Cardiac muscle cell (in vitro differentiated cells and primary cell): ENCODE measurements at places on chromosomes 12 and 14. TPM values are rescaled to one million over a fixed set of nuclear protein-coding genes. Genes with fewer than 3 reads are reported as not detected.
A peak's percentile ranks its signal among the peaks of the same experiment; 100 is the strongest.

DNA sequence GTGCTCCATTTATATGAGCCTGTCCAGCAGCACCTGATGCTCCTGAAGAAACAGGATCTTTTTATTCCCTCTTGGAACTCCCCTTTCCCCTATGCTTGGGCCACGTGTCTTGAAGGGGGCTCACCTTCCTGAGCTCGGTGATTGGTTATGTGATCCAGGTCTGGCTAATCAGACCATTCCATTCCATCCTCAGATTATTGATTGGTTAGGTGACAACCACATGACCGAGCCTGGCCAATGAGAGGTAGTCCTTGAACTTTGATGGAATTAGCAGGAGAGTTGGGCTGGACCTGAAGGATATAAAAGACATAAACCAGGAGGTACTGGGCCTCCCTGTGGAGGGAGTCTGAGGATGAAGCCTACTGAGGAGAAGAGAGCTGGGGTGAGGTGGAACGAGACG, 216.6 kb upstream of the LHX5 start:
- no peak for DNase-seq

Gene ADAM20
- polyA plus RNA-seq: not detected in 2 replicates

DNA sequence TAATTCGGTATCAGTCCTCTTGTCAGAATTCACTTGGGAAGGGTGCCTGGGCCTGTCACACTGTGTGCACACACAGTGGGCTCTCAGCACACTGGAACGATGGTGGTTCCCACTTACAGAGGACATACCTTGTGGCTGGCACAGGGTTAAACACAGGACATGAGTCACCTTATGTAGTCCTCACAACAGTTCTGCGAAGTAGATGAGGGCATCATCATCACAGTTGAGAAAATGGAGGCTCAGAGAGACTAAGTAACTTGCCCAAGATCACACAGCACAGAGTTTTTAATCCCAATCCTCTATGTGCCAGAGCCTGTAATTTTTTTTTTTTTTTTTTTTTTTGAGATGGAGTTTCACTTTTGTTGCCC, 90.7 kb downstream of the NINJ2 start:
- DNase-seq: no peak

GRCh38 chr14:30808576-30808975, 65.8 kb upstream of the COCH start:
- no peak for DNase-seq

GRCh38 chr12:77746096-77746495, 84.6 kb upstream of the NAV3 start:
- DNase-seq: no peak

DNA sequence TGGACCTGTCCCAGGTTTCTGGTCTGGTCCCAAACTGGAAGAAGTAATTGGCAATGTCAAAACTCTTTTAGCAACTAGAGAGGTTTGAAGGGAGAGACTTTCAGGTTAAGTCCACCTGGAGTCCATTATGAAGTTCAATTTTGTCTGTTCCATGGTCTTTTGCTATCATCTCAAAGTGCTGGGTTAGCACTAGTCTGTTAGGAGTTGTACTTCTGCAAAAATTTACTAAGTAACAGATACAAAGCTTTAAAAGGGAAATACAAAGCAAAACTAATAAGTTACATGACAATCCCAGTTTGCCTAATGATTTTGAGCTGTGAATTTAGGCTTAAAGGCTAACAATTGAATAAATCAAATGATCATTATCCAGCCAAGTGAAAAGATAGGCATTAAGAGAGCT, 643.9 kb downstream of the C12orf50 start:
- DNase-seq: no peak

DNA sequence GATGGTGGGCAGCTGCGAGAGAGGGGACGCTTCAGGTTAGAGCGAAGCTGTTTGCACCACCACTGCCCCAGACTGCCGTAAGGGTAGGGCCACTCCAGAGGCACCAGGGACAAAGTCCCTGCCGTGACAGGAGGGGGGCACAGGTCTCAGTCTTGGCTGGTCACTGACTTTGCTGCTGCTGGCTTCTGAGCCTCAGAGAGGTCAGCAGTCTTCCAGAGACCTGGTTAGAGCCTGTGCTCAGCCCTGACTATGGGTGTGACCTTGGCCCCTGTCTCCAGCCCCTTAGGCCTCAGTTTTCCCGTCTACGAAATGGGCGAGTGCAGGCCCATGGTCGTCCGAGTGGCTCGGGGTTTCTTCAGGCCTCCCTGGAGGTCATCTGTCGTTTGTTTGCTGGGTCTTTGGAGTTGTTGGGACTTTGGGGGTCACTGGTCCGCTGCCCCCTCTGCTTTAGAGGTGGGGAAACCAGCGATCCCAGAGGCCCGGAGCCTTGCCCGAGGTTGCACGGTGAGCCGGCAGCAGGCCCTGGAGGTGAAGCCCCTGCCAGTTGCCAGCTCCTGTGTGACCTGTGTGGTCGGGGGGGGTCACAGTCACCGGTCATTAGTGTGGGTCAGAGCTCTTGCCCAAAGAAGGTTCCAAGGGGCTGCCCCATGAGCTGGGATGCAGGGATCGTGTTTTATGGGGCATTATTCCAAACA, 15.3 kb downstream of the MEG3 start:
- DNase-seq: no peak

Gene KRT3
- polyA plus RNA-seq: not detected in 2 replicates

GRCh38 chr12:70948236-70948975, 27.9 kb upstream of the PTPRR start:
- no peak for DNase-seq

Gene RAD51AP1
- 9.9 and 27.0 TPM in 2 replicates for polyA plus RNA-seq

- DNase-seq: no peak
Observed at GRCh38 chr14:43778937-43779639, 728.0 kb downstream of the FSCB start.

DNA sequence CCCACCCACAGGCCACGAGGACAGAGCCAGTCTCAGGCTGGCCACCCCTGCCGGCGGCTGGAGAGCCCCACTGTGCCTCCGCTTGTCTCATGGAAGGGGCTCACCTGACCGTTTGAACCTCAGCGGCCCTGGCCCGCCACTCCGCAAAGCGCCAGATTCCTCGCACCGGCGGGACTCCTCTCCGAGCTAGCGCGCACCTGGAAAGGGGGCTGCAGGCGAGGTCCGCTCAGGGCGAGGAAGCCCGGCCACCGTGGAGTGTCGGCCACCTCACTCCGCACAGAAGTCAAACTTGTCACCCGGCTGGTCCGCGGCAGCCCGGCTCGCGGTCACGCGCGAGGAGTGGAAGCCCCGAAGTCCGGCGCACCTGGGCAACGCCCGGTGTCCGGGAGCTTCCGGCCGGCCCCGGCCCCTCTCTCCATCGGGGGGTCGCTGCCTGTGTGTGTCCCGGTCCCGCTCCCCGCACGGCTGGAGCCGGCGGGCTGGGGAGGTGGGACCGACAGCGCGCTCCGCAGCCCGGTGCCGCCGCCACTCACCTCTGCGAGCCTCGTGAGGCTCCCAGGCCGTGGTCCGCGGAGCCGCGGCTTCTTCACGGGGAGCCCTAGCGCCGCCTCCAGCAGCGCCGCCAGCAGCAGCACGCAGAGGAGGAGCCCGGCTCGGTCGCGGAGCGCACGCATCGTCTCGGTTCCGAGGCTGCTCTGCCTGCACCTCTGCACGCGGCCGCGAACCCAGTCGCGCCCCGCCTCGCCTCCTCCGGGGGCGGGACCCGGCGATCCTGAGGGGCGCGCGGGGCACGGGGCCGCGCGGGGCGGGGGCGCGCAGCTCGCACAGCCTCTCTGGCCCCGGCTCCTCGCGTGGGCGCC, at the start of gene ISM2:
Gene ISM2, minus strand, starts transcription at position 697 of the 860 bp plus-strand sequence. Its CDS starts 23 bp downstream, at position 674.
- peak; percentile 56 for DNase-seq
